ENCODE measurements at places on chromosomes 3 and 15.

- no peak for DNase-seq
Measured at GRCh38 chr15:81195339-81195864, 1.3 kb upstream of the IL16 start.

- DNase-seq, result no peak
Measured at GRCh38 chr3:62805580-62806277, 69.5 kb downstream of the CADPS start.

DNA sequence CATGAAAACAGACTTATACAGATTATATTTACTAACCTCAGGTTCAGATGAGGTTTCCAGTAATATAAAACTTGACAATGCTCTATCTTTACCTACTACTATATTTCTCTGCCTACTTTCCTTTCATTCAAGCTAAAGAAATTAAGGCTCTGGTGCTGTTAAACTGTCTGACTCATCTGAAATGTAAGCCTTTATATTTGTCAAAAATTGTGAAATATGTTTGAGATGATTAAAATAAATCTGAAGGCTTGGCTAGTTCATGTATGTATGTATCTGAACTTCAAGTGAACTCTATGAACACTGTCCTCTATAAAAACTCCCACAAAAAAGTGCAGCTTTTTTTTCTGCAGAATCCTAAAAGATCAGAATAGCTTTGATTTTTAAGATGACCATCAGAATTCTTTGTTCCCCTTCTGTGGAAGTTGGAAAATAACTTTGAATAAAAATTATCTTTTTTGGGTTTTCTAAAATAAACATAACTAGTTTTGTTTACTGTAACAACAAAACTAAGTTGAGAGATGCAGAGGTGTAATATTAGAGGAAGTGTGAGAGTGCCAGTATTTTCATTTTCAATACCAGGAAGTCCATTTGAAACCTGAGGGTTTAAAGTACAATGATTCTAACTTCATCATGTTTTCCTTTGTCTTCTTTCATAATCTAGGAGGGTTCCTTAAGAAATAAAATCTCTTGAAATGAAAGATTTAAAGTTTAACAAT, 42.2 kb downstream of the ILDR1 start:
- no peak for DNase-seq

GRCh38 chr3:63462732-63463131, 184.6 kb downstream of the SYNPR start:
- DNase-seq, result no peak

DNA sequence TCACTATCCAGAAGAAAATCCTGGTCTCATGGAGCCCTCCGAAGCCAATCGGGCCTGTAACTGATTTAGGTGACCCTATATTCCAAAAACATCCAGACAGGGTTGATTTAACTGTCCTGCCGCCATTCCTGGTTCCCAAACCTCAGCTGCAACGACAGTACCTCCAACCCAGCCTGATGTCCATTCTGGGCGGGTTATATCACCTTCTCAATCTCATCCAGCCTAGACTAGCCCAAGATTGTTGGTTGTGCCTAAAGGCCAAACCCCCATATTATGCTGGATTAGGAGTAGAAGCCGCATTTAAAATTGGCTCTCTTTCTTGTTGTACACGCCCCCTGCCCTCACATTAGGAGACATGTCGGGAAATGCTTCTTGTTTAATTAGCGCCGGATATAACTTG, 36.7 kb downstream of the ZBTB11 start:
- DNase-seq, result no peak

- DNase-seq, result no peak
Measured at GRCh38 chr15:66249605-66250174, 3.9 kb downstream of the MEGF11 start.

GRCh38 chr3:52046186-52046901, 10.0 kb downstream of the DUSP7 start:
- DNase-seq, result no peak
